ENCODE measurements at places on chromosomes 1 and 21. TPM values are rescaled to one million over a fixed set of nuclear protein-coding genes. Genes with fewer than 3 reads are reported as not detected.

COL8A2 gene
- not detected for total RNA-seq

USH2A gene
- total RNA-seq, result not detected

SPATA45 gene
- 0.80 TPM for total RNA-seq

ATP8B2 gene
- 9.9 TPM for total RNA-seq

WNT3A gene
- total RNA-seq, result not detected

EFNA3 gene
- 1.7 TPM for total RNA-seq

DNA sequence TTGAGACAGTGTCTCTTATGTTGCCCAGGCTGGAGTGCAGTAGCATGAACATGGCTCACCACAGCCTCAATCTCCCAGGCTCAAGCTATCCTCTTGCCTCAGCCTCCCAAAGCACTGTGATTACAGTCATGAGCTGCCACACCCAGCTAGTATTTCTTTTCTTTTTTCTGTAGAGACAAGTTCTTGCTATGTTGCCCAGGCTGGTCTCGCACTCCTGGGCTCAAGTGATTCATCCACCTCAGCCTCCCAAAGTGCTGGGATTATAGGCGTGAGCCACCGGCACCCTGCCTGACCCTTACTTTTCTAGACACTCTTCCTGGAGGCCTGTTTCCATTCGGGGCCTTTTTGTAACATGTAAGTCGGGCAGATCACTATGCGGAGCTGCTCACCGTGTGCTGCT, 30.1 kb upstream of the SRP9 start:
- H3K27ac ChIP-seq, result peak overlapping the region; percentile 71
- peak; percentile 61 for DNase-seq
- peaks cover 9% of the 10 kb centered on the region for H3K36me3 ChIP-seq
- H3K4me3 ChIP-seq, result no peak overlapping the region
- H3K27me3 ChIP-seq, result no peaks in the 10 kb centered on the region
- H3K4me1 ChIP-seq, result peaks cover 23% of the 10 kb centered on the region

DNA sequence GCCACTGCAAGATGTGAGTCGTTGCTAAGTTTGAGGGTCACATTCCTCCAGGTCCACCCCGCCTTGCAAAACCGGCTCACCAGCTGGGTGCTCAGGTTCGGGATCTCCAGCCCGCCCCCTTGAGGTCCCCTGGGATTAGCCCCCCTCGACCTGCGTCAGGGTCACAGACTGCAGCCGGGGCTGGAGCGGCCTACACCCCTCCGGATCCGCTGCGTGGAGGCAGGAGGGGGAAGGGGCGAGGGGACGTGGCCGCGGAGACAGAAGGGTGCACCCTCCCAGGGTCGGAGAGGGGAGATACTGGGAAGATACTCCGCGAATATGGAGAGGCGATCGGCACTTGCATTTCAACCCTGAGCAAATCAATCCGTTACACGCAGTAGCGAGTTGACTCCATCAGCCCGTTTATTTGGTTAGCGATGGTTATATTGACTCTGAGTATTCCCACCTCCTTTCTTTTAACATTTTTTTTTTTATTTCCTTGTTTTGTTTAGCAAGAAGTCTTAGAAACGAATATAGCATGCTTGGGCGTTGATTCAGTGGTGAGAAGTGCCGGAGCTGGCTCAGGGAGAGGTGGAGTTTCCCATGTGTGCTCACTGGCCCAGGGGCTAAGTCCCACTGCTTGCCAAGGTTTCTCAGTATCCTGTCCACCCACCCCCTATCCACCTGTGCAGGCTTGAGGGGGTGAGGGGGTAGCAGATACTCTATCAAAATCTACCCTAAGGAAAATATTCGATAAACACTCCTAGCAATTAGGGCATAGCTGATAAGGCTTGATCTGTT, 997 bp downstream of the IFNAR2 start:
- peak overlapping the region; percentile 77 for H3K4me3 ChIP-seq
- H3K36me3 ChIP-seq, result peaks cover 22% of the 10 kb centered on the region
- no peak overlapping the region for H3K27ac ChIP-seq
- DNase-seq, result peak; percentile 56
- H3K27me3 ChIP-seq, result no peaks in the 10 kb centered on the region
- H3K4me1 ChIP-seq, result peaks cover 43% of the 10 kb centered on the region

- no peak overlapping the region for H3K27ac ChIP-seq
- no peak for DNase-seq
- H3K4me3 ChIP-seq, result no peak overlapping the region
- H3K36me3 ChIP-seq, result no peaks in the 10 kb centered on the region
- H3K4me1 ChIP-seq, result peaks cover 46% of the 10 kb centered on the region
These were observed 164.5 kb upstream of the UBE2U start for GRCh38 chr1:64038965-64039364.

- H3K27me3 ChIP-seq, result peaks cover 20% of the 10 kb centered on the region
- H3K4me3 ChIP-seq, result no peak overlapping the region
- peaks cover 6% of the 10 kb centered on the region for H3K36me3 ChIP-seq
These were observed 2.3 kb downstream of the TMEM61 start for GRCh38 chr1:54982739-54983138.

GRCh38 chr1:155884982-155885381, 25.6 kb downstream of the SYT11 start:
- H3K27me3 ChIP-seq, result peaks cover 43% of the 10 kb centered on the region
- H3K27ac ChIP-seq, result no peak overlapping the region
- H3K36me3 ChIP-seq, result no peaks in the 10 kb centered on the region
- peaks cover 4% of the 10 kb centered on the region for H3K4me1 ChIP-seq
- no peak for DNase-seq

GRCh38 chr1:232927830-232928505, 22.4 kb upstream of the NTPCR start:
- H3K27ac ChIP-seq, result no peak overlapping the region
- H3K4me1 ChIP-seq, result no peaks in the 10 kb centered on the region
- no peak for DNase-seq
- H3K36me3 ChIP-seq, result no peaks in the 10 kb centered on the region
- H3K27me3 ChIP-seq, result peaks cover 48% of the 10 kb centered on the region
- no peak overlapping the region for H3K4me3 ChIP-seq

DNA sequence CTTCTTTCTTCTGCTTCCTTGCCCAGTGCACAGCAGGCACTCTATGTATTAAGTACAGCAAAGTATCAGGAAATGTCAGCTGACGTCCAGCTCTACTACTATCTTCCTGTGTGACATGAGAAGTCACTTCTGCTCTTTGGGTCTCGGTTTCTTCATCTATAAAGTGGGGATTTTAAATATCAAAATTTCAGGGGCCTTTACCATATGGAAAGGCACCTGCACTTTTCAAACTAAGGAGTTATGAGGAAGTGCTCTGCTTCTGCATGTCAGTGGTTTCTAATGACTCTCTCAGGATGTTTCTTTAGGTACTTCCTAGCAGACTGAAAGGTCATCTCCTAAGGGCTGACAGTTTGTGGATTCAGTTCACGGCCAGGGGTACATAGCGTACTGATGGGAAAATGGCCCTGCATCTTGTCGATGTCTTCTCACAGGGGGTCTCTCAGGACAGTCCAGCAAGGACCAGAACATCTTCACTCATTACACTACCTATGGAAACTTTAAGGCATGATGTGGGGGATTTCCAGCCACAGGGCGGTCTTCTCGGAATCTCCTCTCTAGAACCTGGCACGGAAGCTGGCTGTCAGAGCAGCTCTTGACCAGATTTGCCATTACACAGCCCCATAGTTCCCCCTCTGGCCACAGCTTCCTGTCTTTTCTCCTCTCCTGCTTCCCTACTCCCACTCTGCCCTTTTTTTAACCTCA, 42.0 kb upstream of the MTF1 start:
- no peaks in the 10 kb centered on the region for H3K27me3 ChIP-seq
- no peak overlapping the region for H3K4me3 ChIP-seq
- peaks cover 9% of the 10 kb centered on the region for H3K36me3 ChIP-seq
- H3K4me1 ChIP-seq, result no peaks in the 10 kb centered on the region
- no peak for DNase-seq
- no peak overlapping the region for H3K27ac ChIP-seq

GRCh38 chr1:3550511-3551289, 60.6 kb downstream of the MEGF6 start:
- H3K27me3 ChIP-seq, result no peaks in the 10 kb centered on the region
- no peaks in the 10 kb centered on the region for H3K4me1 ChIP-seq
- no peaks in the 10 kb centered on the region for H3K36me3 ChIP-seq

GRCh38 chr1:228136901-228137300, 3.2 kb upstream of the GUK1 start:
- DNase-seq, result no peak
- H3K4me3 ChIP-seq, result no peak overlapping the region
- no peaks in the 10 kb centered on the region for H3K4me1 ChIP-seq
- H3K27ac ChIP-seq, result no peak overlapping the region

DNA sequence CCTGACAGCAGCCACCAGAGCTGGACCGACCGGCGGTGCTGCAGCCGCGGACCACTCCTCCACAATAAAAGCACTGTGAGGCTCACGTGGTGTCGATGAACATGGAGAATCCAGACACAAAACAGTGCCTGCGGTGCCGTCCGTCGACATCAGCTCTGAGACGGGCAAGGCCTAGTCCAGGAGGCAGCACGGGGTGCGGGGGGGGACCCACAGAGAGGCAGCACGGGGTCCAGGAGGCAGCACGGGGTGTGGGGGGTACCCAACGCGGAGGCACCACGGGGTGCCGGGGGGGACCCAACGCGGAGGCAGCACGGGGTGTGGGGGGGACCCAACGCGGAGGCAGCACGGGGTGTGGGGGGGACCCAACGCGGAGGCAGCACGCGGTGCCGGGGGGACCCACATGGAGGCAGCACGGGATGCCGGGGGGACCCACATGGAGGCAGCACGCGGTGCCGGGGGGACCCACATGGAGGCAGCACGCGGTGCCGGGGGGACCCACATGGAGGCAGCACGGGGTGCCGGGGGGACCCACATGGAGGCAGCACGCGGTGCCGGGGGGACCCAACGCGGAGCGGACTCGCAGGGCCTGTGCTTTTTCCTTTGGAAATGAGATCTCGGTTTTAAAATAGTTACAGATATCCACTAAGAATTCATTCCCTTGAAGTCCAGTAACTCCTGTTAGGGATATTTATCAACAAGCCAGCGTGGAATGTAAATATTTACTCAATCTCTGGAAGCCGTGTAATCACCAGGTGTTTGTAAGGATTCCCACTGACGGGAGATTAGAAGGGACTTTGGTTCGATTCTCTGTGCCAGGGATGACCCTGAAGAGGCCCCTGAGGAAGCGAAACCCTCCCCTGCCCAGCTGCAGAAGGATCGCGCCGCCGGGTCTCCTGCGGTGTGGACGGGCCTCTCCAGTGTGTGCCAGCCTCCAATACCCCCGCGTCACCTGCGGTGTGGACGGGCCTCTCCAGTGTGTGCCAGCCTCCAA, 52.1 kb downstream of the COL6A1 start:
- no peak for DNase-seq
- H3K27ac ChIP-seq, result no peak overlapping the region
- no peaks in the 10 kb centered on the region for H3K27me3 ChIP-seq
- H3K4me1 ChIP-seq, result no peaks in the 10 kb centered on the region

- no peak for DNase-seq
- peaks cover 44% of the 10 kb centered on the region for H3K27me3 ChIP-seq
- H3K4me3 ChIP-seq, result no peak overlapping the region
- no peak overlapping the region for H3K27ac ChIP-seq
- no peaks in the 10 kb centered on the region for H3K4me1 ChIP-seq
- H3K36me3 ChIP-seq, result no peaks in the 10 kb centered on the region
These were observed 268.0 kb downstream of the ATG4C start for GRCh38 chr1:63051886-63052285.

DNA sequence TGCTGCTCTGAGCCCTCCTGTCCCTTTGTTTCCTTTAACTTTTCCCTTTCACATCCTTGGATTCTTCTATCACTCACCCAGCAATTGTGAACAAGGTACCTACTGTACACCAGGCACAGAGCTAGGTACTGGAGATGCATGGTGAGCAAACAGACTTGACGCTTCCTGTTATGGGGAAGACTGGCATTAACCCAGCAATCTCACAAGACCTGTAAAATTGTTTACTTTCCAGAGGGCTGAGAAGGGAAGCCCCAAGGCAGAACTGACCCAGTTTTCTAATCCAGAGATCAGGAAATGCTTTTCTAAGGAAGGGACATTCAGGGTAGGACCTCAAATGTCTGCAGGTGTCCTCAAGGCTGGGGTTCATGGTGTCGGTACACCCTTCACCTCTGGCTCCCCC, 171.6 kb upstream of the KAZN start:
- DNase-seq, result no peak
- no peak overlapping the region for H3K4me3 ChIP-seq
- H3K27me3 ChIP-seq, result no peaks in the 10 kb centered on the region
- no peaks in the 10 kb centered on the region for H3K4me1 ChIP-seq
- H3K27ac ChIP-seq, result no peak overlapping the region

- H3K27me3 ChIP-seq, result peaks cover 79% of the 10 kb centered on the region
- DNase-seq, result no peak
- H3K27ac ChIP-seq, result no peak overlapping the region
- no peak overlapping the region for H3K4me3 ChIP-seq
- no peaks in the 10 kb centered on the region for H3K36me3 ChIP-seq
- H3K4me1 ChIP-seq, result no peaks in the 10 kb centered on the region
These were observed 93.3 kb upstream of the POU3F1 start for GRCh38 chr1:38139738-38140487.

DNA sequence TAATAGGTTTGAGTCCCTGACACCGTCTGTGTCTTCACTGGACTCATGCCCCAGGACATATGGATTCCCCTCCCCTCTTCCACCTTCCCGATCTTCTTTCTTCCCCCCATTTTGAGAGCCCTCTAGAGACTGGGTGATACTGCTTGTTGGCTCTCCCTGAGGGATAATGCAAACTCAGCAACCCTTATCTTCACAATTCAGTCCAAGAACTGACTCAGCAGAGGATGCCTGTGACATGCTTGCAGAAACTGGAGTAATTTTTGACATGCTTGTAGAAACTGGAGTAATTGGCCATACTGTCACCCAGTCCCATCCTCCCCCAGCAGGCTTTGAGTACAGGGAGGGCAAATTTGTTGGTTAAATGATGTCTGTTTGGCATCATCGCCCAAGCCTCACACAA, 127.6 kb upstream of the CTTNBP2NL start:
- peaks cover 8% of the 10 kb centered on the region for H3K4me1 ChIP-seq
- H3K27me3 ChIP-seq, result peaks cover 71% of the 10 kb centered on the region
- no peak overlapping the region for H3K4me3 ChIP-seq

DNA sequence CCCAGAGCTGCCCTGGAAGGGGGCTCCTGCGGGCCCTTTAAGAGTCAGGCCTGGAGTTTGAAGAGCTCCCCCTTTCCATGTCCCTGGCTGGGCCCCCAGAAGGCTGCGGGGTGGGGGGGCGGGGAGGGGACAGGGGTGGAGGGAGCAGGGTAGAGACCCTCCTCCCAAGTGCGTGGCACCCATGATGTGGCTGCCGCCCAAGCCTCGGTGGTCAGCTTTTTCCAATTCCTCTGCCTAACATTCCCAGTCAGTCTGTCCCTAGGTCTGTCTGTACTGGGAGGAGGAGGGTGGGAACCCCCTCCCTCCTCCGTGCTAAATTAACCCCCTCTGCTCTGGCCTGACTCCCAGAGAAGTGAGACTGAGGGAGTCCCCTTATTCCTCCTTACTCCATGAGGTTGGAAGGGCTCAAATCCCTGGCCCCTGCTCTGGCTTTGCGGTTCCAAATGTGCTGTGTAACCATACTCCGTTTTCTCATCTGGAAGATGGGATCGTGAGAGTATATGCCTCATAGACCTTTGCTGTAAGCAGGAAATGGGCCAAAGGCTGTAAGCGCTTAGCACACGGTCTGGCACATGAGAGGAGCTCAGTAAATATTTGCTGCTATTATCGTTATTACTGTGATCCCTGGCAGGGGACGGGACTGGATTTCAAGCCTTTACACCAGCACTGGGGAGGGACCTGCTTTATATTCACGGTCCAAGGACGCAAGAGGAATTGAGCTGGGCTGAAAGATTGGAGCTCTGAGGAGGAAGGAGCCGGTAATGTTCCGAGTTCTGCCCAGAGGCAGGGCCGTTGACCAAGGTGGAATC, 658 bp upstream of the COL16A1 start:
- H3K4me1 ChIP-seq, result peaks cover 45% of the 10 kb centered on the region
- DNase-seq, result no peak
- no peak overlapping the region for H3K27ac ChIP-seq

- peak overlapping the region; percentile 96 for H3K4me3 ChIP-seq
- peak overlapping the region; percentile 86 for H3K27ac ChIP-seq
- no peaks in the 10 kb centered on the region for H3K27me3 ChIP-seq
- H3K36me3 ChIP-seq, result peaks cover 17% of the 10 kb centered on the region
- peaks cover 30% of the 10 kb centered on the region for H3K4me1 ChIP-seq
These were observed 639 bp upstream of the IPO9 start for GRCh38 chr1:201828217-201828819.

Measured in Calu3 (cell line).